ENCODE measurements at places on chromosomes 13 and 19.

DNA sequence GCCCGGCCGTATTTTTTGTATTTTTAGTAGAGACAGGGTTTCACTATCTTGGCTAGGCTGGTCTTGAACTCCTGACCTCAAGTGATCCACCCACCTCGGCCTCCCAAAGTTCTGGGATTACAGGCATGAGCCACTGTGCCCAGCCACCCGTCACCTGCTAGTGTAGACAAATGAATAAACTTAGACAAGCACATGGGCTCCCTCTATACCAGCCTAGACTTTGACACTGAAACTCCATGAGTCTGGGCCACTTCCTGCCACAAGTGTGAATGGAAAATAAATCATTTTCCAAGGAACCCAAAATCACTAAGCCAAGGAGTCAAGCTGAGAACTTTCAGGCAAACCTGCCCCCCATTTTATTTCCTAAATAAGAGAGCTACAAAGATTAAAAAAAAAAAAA lies 27.0 kb upstream of the TPT1 start:
- DNase-seq, result no peak

DNA sequence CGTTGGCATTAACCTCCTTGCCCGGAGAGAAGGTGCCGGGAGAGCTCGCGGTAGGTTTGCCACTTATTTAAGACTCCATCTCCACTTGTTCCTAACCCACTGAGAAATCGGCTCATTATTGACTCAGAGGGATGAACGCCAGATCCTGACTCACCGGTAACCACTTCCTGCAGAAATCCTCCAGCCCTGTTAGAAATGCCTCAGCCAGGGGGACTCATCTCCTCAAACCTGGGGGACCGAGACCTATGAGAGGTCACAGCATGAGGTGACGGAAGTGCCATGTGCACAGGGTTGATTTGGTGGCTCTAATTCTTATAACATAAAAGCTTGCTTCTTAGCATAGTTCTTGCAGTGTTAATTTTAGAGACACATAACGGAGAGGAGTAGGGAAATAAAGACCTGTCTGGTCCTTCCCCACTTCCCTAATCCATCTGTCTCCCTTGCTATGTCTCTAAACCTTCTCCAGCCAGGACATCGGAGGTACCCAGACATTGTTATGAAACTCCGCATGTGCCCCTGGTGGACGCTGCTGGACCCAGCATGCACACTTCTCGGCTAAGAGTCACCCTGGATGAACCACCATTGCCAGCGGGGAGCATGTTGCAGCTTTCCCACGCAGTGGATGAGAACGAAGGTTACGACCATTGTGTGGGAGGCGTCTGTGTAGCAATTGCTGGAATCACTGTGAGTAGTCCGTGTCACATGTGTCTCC lies 158.9 kb downstream of the EFNB2 start:
- peak; percentile 29 for DNase-seq

GRCh38 chr13:94369972-94370436 lies 109.5 kb downstream of the DCT start:
- DNase-seq, result peak; percentile 8

DNA sequence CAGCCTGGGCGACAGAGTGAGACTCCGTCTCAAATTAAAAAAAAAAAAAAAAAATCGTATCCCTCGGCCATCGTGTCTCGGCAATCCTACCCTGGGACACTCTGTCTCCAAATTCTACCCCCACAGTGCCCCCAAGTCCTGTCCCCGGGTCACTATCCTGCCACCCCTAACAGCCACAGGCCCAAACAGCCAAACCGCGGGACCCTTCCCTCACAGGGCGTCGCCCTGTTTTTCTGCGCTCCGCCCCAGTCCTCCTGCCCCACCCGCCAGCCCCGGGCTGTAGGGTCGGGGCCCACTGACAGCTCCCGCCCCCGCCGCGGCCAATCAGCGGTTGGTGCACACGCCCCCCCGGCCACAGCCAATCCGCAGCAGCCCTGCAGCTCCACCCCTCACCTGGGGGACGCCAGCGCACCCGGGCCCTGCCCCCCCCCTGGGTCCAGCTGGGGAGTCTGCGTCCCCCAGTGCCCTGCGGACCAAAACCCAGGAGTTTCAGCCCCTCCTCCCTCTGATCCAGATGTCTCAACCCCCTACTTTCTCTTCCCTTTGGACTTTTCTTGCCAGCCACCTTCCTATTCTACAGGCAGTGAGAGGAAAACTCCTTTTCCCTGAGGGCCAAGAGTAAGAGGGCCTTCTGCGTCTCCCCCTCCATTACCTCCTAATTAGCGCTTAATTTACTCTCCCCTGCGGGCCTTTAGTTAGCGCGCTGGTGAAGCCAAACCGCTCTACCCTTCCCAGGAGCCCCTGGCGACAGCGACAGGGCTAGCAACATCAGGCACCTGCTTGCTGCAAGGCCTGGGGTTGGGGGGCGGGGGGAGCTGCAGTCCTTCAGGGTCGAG lies 1.5 kb upstream of the BCAT2 start:
- DNase-seq, result peak; percentile 90

- no peak for DNase-seq
Measured at GRCh38 chr19:23440207-23440606, 44.9 kb upstream of the ZNF91 start.

GRCh38 chr19:51570962-51571575 lies at the start of gene ZNF175:
Gene ZNF175, plus strand, starts transcription at chr19:51571283. Its CDS starts 2,047 bp downstream, at chr19:51573330.
- DNase-seq, result peak; percentile 63

DNA sequence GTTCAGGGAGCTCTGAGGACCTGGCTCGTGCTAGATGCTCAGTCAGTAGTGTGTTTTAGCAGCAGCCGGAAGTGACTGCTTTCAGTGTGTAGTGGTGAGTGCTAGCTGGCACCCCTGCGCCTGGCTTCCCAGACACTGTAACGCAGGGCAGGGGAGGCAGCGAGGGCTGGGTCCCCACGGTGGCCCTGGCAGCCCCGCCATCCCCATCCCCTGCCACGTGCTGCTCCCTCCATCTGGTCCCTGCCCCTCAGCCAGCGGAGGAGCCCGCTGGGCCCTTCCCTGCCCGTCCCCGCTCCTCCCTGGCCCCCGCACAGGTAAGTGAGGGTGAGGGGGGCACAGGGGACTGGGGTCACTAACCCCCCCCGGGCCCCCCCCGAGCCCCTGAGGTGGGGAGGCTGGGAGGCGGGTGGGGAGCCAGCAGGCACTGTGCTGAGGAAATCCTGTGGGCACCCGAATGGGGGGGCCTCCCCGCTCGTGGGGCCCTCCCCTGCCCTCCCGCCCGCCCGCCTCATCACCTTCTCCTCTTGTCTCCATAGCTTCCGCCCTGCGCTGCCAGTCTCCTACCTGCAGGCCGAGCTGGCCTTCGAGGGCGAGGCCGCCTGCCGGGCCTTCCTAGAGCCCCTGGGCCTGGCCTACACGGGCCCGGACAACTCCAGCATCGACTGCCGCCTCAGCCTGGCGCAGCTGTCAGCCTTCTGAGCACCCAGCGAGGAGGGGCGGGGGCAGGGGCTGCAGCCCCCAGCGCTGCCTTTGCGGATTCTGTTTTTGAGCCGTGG lies 3.2 kb downstream of the LENG9 start:
- no peak for DNase-seq

DNA sequence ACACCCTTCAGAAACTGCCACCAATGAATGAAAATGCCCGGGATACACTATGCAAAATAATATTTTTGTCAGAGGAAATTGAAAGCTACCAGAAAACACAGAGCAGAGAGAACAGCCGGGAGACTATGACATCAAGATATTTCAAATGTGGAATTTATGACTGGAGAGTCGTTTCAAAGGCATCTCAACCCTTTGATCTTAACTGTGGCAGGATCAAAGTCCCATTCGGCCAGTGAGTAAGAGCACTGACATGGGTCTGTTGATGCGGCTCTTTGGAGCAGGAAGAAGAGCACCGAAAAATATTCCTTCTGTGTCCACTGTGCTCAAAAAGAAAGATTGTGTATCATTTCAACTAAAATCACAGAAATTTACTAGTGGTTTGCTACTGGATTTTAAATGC lies 201.9 kb downstream of the RFC3 start:
- DNase-seq, result peak; percentile 6

GRCh38 chr19:43425567-43426392 lies 11.1 kb downstream of the TEX101 start:
- no peak for DNase-seq

DNA sequence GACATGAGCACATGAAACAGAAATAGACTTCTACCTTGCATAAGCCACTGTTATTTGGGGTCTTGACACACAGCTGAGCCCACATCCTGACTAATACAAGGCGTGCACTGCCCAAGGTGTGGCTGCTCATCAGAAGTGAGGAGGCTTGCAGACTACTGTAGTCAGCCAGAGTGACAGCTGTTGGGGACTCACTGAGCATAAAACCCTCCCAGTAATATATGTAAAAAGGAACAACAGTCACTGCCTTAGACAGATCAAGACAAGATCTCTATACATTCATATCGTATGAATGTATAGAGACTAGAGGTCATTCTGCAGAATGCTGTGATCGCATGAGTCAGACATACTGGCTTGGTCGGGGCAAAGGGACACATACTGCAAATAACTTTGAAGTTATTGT lies 4.1 kb upstream of the C1QTNF9B start:
- DNase-seq, result no peak

DNA sequence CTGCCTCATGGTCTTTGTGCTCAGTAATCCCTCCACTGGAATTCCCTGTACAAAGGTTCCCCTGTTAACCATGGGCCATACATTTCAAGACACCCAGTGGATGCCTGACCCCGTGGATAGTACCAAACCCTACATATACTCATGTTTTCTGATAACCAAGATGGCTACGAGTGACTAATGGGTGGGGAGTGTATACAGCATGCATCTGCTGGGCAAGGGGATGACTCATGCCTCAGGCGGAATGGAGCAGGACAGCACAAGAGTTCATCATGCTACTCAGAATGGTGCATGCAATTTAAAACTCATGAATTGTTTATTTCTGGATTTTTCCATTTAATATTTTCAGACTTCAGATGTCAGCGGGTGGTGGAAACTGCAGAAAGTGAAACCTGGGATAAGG lies 13.3 kb upstream of the FGF9 start:
- no peak for DNase-seq

DNA sequence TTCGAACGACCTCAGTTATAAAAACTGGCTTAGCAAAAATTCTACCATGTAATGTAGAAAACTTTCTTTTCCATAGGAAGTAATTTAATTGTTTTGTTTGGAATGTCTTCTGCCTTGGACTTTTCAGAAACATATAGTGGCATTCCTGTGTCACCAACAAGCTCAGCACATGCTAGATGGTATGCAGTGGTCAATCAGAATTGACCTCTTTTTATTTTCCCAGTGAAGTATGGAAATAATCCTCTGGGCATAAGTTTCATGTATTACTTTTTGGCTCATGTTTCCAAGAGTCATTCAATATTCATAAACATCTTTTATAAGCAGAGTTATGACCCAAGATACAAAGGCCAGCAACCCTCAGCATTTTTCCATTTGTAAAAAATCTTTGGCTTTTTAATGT lies 33.6 kb downstream of the NALCN start:
- no peak for DNase-seq

GRCh38 chr19:57245959-57246358 lies 5.5 kb downstream of the ZNF805 start:
- DNase-seq, result no peak

- DNase-seq, result peak; percentile 68
Measured at GRCh38 chr19:12611361-12611699, 610 bp downstream of the ZNF791 start.

DNA sequence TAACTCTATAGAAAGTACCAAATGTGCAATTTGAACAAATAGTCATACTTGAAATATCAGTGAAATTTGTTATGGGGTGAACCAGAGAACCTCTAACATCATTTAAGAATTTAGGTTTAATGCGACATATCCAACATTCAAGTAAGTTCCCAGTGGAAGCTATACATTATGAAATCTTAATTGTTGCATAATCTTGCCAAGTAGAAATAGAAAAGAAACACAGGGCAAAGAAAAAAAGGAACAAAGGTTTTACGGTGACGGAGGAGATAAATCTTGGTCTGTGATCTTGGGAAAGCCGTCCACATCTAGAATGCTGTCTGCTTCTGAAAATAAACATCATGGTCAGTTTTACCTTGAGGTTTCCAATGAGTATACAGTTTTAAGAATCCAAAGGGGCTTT lies 445.7 kb downstream of the RFC3 start:
- DNase-seq, result no peak

DNA sequence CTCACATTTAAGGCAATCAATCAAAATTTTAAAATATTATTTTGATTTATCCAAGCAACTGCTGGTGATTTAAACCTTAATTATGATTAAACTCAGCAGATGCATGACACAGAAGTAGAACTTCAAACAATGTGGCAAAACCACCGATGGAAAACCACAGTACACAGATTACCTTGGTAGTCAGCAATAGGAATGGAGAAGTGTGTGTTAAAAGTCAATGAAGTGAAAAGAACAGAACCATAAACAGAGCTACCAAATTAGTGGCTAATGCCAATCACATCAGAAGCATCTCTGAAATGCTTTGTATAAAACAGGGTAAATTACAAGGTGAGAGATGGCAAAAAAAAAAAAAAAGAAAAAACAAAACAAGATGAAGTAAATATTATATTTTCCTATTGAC lies 31.2 kb downstream of the KATNAL1 start:
- DNase-seq, result no peak

DNA sequence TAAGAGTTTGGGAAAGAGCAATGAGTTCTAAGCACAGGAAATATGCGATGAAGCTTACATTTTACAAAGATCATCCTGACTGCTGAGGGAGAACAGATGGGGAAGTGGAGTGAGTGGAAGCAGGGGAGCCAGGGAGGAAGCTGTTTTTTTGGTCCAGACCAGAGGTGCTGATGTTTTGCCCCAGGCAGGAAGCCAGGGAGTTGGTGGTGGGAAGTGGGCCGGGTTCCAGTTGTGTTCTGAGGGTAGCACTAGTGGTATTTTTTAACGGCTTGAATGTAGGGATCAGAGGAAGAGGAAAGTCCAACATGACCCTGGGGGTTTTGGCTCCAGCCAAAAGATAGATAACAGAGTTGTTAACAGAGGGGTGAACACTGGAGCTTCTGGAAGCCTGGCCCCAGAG lies 20.7 kb upstream of the OLFM4 start:
- DNase-seq, result no peak

GRCh38 chr19:46601318-46602224 lies at the start of gene CALM3:
Gene CALM3, plus strand, starts transcription at chr19:46601330. Its CDS starts 105 bp downstream, at chr19:46601435.
- peak; percentile 29 for DNase-seq

DNA sequence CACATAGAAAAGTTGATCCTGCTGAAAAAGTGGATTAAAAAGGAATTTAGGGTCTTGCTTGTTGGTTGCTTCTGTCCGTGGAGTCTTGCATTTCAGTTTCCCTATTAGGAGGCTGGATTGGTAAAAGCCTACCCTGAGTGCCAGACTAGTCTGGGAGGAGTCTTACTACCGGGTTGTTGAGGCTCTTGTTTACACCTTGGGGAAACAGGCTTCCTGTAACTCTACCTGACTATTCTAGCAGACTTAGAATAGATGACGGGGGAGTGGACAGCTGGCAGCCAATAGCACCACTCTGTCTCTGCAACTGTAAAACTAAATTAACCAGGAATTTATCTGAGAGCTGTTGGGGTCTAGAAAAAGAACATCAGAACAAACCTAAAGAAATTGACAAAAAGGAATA lies 11.3 kb upstream of the MPHOSPH8 start:
- peak; percentile 1 for DNase-seq

GRCh38 chr13:39616087-39616694 lies 13.2 kb upstream of the LHFPL6 start:
- DNase-seq, result peak; percentile 35

Measured in NCI-H510A treated with DMSO at 0.1 percent for 48 hours (cell line).